NCI-H1092 (cell line): ENCODE measurements at places on chromosomes 5 and 9.

DNA sequence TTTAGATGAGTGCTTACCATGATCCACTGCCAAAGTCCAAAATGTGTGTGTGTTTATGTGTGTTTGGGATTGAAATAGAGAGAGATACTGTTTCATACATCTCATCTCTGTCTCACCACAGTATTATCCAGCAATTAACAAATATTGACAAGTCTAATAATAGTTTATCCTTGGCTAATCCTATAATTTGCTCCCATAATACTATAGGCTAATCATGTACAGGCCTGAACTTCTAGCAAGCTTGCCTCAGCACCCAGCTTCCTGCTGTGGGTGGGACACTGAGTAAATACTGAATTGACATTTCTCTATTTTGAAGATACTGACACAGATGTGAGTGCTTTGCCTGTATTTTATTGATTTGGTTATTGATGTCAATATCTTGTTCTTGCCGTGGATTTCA lies 35.3 kb upstream of the KCNV2 start:
- DNase-seq: no peak

DNA sequence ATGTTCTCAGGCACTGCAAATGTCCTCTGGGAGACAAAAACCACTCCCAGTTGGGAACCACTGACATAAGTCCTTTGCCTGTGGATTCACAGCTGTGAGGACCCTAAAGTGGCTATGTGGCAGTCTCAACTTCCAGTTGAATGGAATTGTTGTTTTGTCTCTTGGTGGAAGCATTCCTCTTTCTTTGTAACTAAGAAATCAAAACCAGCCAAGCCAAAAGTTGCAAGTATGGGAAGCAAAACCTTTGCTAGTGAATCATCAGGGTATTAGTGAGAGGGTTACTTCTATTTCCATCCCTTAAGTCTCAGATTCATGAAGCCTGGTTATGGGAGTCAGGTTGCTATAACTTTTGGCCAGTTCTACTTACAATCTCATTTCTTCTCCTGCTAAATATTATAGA lies 49.8 kb upstream of the RPS23 start:
- no peak for DNase-seq

DNA sequence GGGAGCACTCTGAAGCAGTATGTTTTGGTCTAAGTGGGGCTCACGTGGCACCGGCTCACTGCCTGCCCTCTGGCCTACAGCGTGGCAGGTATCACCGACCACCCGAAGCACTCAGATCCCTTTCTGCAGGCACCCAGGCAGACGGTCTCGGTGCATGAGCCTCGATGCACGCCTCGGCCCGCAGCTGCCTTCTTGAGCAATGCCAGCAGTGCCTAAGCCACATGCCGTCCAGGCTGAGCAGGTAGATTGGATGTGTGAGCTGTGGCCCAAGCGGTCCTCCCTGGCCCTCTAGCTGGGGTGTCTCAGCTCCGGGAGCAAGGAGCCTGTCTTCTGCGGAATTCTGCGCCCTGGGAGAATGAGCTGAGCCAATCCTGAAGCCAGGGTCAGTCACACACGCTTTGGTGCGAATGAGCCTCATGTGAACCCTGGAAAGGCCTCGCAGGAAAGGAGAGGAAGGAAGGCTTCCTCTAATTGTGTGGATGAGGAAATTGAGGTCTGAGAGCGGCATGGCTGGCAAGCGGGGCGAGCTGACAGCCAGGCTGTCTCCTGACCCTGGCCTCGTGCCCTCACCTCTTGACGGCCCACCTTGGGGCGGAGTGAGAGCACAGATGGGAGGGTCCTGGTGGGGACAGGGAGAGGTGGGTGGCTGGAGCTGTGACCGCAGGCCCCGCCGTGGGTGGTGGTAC lies 14.4 kb downstream of the RXRA start:
- DNase-seq: no peak

DNA sequence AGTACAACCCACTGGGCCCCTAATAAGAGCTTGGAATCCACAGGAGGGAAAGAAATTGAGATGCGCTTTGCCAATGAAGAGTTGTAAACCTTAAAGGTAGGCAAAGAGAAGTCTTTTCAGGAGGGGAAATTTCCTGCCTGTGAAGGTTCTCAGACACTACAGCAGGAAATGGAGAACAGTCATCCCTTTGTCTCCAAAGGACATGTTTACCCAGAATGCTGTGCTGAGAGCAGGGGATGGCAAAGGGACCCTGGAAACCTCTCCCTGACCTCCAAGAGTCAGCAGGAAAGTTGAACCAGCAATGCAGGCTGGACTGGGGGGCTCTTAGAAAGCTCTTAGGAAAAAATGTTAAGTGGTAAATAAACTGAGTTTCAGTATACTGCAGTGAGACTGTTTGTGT lies 103.2 kb downstream of the AK8 start:
- no peak for DNase-seq

- DNase-seq: no peak
Observed at GRCh38 chr5:5350101-5350500, 72.4 kb upstream of the ICE1 start.

GRCh38 chr9:107513464-107514100 lies 24.0 kb upstream of the KLF4 start:
- DNase-seq: no peak

DNA sequence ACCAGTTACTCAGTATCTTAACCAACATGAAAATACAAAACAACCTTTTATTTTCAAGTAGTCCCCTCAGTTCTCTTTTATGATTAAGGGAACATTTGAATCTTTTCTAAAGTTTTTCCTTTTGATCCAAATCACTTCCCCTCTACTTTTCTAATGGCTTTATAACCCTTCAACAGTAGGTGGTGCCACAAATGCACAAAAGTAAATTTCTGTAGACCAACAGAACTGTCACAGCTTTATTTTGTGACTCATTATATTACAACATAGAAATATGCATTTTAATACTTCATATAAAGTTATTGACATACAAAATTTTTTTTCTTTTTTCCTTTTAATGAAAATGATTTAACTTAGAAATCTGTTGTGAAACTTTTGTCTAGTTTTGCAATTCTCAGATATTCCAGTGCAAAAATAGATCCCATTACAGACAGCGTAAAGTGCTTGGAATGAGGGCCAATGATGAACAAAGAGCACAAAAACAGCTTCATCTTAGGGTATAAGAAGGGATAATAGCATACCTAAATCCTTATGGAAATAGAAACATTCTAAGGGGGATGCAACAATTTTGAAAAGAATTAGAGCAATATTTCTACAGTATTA lies 17.0 kb downstream of the NIPSNAP3B start:
- no peak for DNase-seq

DNA sequence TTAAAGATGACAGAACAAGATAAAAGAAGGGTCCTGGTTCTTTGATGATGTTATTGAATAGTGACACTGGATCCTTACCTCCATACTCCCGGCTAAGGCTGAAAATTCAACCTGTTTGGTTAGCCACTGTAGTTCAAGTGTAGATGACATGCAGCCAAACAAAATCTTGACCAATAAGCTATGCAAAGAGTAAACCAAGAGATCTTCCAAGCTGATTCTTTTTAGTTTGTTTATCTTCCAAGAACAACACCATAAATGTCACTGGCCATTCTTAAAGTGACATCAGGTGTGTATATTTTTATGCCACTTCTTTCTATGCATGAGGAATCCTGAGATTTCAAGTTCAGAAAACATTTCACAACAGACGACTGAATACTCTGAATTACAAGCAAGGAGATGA lies 141.5 kb upstream of the FST start:
- DNase-seq: no peak

GRCh38 chr5:96280946-96281393 lies 152.1 kb downstream of the PCSK1 start:
- DNase-seq: no peak

DNA sequence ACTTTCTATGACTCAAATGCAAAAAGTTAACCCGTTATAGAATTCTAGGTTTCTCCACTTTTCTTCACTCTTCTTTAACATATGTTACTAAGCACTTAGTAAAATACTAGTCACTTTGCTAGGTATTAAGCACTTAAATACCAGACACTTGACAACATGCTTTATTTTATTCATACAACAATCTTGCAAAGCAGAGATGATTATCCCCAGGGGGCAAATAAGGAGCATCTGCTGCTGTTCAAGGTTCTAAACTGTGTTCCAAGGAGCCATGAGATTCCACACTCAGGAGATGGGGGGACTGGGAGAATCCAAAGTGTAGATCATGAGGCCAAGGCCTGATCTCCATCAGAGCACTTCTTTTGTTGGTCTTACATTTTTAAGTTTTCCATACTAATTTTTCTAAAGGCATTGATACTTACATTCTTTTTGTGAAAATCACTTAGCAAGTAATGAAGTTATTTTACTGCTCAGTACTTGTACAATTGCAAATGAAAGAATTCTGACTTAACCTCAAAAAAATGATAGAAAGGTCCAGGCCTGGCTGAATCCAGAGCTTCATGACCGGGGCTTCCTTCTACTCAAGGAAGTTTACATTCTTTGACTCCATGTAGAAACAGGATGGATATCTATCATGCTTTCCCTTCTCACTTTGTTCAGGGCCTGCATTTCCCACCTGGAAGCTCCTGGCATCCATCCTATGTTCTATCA lies 504.4 kb upstream of the WWC1 start:
- no peak for DNase-seq

DNA sequence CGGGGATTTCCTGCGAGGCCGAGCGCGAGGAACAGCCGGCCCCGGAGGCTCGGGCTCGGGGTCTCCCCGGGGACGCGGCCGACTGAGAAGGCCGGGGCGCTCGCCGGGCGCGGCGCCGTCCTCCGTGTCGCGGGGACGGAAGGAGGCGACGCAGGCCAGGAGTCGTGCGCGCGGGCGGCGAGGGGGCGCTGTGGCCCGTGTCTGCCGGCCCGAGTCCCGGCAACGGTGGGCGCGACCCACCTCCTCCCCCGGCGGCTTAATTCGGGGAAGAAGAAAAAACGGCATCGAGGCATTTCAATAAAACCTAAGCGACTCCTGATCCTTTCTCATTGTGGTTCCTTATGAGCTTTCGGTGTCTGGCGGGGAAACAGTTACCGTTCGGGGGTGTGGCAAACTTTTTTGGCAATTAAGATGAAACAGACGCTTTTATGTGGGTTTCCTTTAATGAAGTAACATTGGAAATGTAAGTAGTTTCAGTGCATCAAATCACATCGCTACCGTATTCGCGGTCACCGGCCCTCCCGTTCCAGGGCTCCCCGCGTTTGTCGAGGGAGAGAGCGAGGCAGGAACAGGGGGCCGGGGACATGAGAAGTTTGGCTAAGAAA lies 3.7 kb upstream of the IRX2 start:
- DNase-seq: no peak

- no peak for DNase-seq
Observed at GRCh38 chr9:23824830-23825591, 1.0 kb downstream of the ELAVL2 start.

DNA sequence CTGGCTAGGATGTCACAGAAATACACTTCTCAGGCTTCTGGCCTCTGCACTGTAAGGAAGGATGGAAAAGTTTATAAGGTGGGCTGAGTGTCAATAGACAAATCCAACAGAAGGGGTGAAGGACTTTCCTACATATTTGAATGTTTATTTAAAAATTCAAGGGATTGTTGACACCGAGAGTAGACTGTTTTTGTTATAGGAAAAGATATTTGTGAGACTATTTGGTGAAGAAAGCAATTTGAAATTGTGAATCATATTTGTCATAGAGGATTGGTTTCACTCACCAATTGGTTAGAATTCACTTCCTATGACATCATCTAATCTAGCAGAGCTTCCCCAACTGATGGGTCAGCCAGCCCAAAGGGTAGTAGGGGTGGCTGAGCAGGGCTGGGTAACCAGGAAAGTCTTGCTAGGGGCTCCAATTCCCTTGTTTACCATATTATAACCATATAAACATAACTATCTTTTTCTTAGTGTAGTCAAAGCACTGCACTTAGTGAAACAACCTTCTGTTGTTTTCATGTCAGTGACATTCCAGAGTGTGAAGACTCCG lies 14.9 kb upstream of the MEGF10 start:
- no peak for DNase-seq

- no peak for DNase-seq
Observed at GRCh38 chr5:142253938-142254337, 70.9 kb downstream of the SPRY4 start.

- DNase-seq: no peak
Observed at GRCh38 chr5:26940994-26941393, 97.4 kb downstream of the CDH9 start.

DNA sequence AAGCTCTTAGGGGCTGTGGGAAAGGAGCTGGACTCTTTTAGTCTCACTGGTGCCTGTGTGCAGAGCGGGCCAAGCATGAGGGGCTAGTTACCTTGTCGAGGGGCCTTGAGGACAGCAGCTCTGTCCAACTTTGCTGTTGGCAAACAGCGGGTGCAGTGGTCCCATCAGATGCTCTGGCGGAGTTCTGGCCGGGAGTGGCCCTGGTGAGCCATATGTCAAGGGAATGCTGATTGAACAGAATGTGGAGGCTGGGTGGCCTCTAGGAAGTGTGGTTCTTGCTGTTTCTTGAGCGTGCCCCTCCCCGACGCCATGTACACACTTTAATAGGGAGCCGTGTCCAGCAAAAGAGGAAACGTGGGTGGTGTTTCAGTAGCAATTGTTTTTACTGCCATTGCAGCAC lies 3.6 kb upstream of the ADAMTS2 start:
- DNase-seq: no peak

DNA sequence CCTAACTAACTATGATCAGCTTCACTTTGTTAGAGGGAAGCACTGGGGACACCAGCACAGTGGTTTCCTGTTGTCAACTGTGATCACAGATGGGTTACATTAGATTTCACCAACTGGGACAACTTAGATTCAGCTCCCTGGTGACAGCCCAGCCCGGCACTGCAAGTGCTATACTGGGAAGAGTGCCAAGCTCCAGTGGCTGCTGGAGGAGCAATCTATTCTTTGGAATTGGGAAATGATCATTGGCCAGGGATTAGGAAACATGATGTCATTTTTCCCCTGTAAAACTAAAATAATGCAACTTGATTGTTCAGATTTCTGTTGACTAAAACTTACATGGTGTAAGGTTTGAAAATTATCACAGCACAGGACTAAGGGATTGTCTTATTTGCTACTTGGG lies 33.2 kb downstream of the PTGR1 start:
- no peak for DNase-seq

DNA sequence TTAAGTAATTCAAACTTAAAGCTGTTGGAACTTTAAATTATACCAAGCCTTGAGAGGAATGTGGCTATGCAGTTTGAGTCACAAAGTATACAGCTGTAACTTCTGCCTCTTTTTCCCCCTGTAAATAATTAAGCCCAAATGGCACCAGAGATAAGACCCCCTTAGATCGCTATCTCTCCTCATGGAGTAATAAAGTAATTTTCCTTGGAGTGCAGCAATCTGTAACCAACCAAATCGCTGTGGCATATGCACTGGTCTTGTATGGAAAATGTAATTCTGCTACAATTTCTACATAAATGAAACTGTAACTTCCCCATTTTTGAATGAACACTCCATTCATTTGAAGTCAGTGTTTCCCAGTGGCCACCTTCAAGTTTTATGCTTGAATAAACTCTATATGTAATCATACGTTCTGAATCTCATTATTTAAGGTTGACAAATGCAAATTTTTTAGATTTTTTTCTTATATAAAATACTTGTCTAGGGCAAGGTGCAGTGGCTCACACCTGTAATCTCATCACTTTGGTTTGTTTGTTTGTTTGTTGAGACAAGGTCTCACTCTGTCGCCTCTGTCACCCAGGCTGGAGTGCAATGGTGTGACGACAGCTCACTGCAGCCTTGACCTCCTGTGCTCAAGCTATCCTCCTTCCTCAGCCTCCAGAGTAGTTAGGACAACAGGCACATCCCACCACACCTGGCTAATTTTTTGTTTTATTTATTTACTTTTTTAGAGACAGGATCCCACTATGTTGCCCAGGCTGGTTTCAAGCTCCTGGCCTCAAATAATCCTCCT lies 12.3 kb downstream of the SUSD1 start:
- DNase-seq: no peak

GRCh38 chr9:94852373-94852772 lies 125.9 kb downstream of the AOPEP start:
- DNase-seq: no peak
